Stimulated activated CD8-positive, alpha-beta memory T cell treated with anti-CD3 and anti-CD28 coated beads, Interleukin-4, amount 100 ng/mL, for 1 hour (primary cell): ENCODE measurements at places on chromosomes 13 and 19.

GRCh38 chr13:113805431-113806103, 46.5 kb downstream of the TMEM255B start:
- no peak for DNase-seq

- no peak for DNase-seq
Measured at GRCh38 chr13:30107121-30107520, 200.2 kb downstream of the KATNAL1 start.

DNA sequence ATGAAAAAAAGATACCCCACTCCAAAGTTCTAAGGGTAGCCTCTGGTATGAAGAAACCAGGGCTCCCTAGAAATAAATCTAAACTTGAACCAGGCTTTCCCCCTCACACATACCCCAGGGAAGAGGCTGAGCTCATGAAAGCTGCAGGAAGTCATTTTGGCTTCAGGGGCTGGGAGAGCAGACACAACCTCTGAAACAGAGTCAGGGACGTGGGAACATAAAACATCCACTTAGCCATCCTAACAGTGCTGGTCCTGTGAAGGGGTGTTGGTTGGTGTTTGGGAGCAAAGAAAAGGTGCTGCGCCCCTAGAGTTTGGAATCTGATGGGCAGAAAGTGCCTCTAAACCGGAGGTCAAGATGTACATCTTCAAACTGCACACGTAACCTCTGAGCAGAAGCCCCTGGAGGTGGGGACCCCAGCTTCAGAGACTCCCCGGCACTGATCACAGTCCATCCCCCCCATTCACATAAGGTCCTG, 15.8 kb downstream of the RAB3D start:
- DNase-seq, result no peak

- no peak for DNase-seq
Measured at GRCh38 chr19:45070861-45071544, 5.3 kb downstream of the ZNF296 start.

GRCh38 chr13:93765062-93765461, 538.5 kb downstream of the GPC6 start:
- no peak for DNase-seq

- no peak for DNase-seq
Measured at GRCh38 chr19:46068345-46069258, 27.8 kb upstream of the IGFL4 start.

GRCh38 chr19:14916848-14917247, 24.4 kb upstream of the OR7C2 start:
- DNase-seq, result no peak

DNA sequence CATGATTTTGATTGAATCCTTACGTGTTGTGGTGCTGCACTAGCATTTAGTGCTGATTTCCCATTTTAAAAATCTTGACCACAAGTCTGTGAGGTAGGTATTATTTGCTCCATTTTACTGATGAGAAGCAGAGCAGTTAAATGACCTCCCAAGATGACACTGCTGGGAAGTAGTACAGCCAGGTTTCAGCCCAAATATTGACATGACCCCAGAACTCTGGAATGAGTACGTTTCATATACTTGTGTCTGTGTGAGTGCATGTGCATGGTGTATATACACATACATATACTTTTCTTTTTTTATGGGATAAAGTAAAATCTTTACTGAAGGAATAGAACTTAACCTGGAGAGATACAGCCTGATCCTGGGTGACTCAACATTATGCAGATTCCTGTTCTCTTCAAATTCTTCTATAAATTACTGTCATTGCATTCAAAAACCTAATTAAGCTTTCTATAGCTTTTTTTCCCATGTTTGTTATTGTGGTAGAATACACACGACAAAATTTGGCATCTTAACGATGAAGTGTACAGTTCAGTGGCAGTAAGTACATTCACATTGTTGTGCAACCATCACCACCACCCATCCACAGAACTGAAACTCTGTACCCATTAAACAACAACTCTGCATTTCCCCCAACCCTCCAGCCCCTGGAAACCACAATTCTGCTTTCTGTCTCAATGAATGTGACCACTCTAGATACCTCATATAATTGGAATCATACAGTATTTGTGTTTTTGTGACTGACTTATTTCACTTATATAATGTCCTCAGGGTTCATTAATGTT, 311.9 kb downstream of the MTUS2 start:
- no peak for DNase-seq

GRCh38 chr13:44224450-44225149, 149.0 kb upstream of the SERP2 start:
- DNase-seq, result no peak

DNA sequence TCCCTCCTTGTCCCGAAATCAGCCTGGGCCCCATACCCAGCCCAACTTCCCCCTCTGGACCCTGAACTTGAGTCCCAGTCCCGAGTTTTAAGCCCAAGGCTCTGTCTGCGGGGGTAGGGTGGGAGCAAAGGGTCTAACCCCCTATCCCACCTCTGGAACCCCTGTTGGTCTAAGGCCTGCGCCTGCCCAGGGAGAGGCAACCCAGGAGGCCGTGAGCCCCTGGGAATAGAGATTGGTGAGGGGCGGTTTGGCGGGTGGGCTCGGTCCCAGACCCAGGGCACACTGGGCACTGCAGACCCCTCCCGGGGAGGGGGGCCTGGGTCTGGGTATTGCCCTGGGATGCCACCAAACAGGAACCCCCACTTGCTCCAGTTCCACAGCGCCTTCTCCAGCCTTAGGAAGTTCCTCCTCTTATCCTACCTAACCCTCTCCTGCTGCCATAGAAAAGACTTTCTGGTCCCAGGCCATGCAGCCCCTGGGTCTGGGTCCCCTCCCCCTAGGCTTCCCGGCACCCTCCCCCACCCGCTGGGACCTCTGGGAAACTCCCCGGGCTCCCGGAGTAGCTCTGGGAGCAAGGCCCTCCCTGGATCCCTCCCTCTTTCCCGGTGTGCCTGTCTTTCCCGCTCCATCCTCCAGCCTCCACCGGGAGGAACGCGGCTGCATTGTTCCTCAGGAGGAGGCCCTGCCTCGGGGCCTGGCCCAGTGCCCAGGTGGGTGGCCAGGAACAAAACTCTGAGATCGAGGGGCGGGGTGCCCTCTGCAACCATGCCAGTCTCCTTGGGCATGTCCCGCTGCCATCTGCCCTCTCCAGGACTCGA, 33.6 kb upstream of the NANOS3 start:
- no peak for DNase-seq

DNA sequence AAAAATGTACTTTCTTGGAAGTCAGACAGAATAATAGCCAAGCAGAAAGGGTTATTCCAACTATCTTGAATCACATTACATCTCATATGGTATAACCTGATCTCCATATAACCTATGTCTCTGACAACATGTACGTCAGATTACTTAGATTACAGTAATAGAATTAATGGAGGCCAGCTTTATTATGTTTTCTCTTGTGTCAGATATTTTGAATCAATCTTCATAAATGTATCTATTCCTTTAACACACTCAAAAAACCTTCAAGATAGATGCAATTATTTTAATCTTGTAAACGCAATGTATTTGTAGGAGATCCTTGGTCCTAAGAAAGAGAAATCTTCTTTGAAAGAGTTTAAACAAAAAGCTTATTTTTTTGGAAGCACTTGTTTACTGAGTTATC, 188.4 kb upstream of the KLF12 start:
- DNase-seq, result no peak

- no peak for DNase-seq
Measured at GRCh38 chr13:111908981-111909380, 158.0 kb upstream of the SOX1 start.

DNA sequence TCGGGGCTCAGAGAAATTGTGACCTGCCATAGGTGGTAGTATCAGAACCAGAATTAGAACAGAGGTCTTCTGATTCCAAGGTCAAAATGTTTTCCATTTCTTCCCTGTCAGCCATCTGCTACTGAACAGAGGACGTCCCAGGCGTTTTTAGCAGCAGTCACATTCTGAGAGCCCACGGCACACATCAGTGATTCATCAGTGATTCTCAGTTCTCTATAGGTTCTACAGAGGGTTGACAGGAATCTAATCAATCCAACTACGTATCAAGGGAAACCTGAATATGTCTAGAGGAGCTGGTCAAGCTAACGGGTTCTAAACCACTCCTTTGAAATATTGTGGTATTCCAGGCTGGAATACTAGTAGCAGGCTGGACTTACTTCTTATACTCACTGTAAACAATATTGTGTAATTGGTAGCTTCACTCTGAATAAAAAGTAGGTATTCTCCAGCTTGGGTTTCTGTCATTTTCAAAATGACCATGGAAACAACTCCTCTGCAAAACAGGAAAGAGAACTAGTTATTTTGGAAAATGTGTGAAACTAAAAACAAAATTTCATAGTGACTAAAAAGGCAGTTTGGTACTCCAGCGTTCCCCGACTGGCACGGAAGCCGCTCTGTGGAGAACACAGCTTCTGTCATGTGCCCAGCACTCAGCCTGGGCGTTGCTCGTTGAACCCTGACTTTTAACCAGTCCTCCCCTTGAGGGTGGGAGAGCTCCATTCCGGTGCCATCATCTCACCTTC, 43.2 kb downstream of the FLT3 start:
- no peak for DNase-seq

DNA sequence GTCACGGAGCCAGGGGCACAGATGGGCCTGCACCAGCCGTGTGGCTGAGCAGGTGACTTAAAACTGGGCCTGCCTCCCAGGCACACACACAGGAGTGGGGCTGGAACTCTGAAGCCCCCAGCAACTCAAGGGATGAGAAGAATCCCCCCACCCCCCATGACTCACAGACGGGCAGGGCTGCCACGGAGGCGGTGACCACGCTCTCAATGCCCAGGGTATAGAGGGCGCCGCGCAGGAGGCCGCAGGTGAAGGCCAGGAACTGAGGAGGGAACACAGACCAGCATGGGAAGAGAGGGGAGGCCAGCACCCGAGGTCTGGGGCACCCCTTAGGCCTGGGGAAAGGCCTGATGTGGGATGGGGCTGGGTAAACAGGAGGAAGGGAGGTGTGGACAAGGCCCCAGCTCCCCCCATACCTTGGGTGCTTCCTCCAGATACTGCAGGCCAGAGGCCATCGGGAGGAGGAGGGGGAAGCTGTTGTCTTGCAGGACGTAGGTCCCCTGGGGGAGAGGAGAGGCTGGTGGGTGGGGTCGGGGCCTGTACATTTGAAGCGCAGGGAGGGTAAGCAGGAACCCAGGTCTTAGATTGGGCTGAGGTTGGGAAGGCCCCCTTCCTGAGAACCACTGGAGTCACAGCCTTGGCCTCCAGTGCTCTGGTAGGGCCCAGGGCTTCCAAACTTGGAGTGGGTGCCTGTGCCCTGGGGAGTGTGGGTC, 3.1 kb upstream of the NKPD1 start:
- DNase-seq, result no peak

GRCh38 chr13:30926781-30927180, 5.7 kb upstream of the TEX26 start:
- DNase-seq, result no peak

DNA sequence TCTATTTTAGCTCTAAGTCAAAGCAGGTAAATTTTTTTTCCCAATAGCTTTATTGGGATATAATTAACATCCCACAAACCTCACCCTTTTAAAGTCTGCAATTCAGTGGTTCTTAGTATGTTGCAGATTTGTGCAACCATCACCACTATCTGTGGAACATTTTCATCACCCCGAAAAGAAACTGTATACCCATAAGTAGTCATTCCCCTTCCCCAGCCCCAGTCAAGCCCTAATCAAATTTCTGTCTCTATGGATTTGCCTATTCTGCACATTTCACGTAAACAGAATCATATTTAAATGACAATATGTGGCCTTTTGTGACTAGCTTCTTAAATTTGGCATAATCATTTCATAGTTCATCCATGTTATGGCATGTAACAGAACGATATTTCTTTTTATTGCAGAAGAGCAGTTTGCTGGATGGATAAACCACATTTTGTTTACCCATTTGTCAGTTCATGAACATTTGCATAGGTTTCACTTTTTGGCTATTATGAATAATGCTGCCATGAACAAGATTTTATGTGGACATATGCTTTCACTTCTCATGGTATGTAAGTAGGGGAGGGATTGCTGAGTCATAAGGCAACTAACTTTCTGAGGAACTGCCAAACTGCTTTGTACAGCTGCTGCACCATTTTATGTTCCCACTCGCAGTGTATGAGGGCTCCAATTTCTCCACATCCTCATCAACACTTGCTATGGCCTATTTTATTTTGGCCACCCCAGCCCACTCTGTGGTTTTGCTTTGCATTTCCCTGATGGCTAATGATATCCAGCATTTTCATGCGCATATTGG, 10.9 kb downstream of the SLC46A3 start:
- no peak for DNase-seq
